Panc1 (cell line): ENCODE measurements at places on chromosomes 11 and 22. TPM values are rescaled to one million over a fixed set of nuclear protein-coding genes. Genes with fewer than 3 reads are reported as not detected.

DNA sequence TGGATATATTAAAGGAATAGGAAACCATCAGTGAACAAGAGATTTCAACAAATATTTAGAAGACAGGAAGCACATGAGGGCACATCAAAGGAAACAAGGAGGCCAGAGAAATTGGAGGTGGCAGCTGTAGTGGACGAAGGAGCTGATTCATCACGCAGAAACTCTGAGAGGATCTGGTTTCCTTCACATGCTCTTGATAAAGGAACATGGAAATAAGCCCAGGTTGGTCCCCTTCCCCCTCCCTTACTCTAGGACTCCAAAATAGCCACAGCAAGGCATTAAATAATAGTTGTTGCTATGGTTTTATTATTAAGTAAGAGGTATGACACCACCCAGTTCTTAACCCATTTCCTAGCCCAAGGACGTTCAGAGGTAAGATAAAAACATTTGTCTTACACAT lies 11.3 kb downstream of the IZUMO1R start:
- H3K27me3 ChIP-seq = peaks cover 7% of the 10 kb centered on the region
- no peaks in the 10 kb centered on the region for H3K4me1 ChIP-seq
- no peaks in the 10 kb centered on the region for H3K36me3 ChIP-seq
- H3K4me3 ChIP-seq = no peak overlapping the region
- no peak overlapping the region for H3K27ac ChIP-seq

- no peaks in the 10 kb centered on the region for H3K27me3 ChIP-seq
- DNase-seq = no peak
- H3K4me1 ChIP-seq = peaks cover 8% of the 10 kb centered on the region
- no peak overlapping the region for H3K4me3 ChIP-seq
- H3K36me3 ChIP-seq = no peaks in the 10 kb centered on the region
Observed at GRCh38 chr11:2827792-2828191, 57.8 kb downstream of the CDKN1C start.

DNA sequence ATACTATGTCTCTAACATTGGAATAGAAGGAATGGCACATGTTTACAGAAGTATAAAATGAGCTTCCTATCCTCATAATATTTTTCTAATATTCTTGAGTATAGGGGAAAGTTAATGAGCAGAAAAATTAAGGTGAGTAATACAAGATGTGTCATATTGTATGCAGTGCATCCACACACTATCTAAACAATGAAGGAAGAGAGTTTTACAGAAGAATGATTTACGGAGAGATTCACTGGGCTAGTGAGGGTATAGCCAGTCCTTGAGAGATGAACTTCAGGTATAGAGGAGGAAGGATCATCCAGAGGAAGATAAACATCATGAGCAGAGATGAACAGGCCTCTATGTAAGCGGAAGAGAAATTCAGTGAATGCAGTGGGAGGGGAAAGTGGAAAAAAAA lies 569.0 kb downstream of the CNTN5 start:
- no peaks in the 10 kb centered on the region for H3K36me3 ChIP-seq
- no peaks in the 10 kb centered on the region for H3K4me1 ChIP-seq
- H3K27ac ChIP-seq = no peak overlapping the region
- H3K4me3 ChIP-seq = no peak overlapping the region
- H3K27me3 ChIP-seq = no peaks in the 10 kb centered on the region

GRCh38 chr11:108916935-108917334 lies 252.1 kb downstream of the DDX10 start:
- H3K4me3 ChIP-seq = no peak overlapping the region
- H3K4me1 ChIP-seq = no peaks in the 10 kb centered on the region
- DNase-seq = no peak
- no peaks in the 10 kb centered on the region for H3K36me3 ChIP-seq
- H3K27me3 ChIP-seq = no peaks in the 10 kb centered on the region
- no peak overlapping the region for H3K27ac ChIP-seq

GRCh38 chr11:115556984-115557383 lies 52.8 kb upstream of the CADM1 start:
- no peak for DNase-seq
- no peaks in the 10 kb centered on the region for H3K4me1 ChIP-seq
- no peak overlapping the region for H3K27ac ChIP-seq
- no peaks in the 10 kb centered on the region for H3K27me3 ChIP-seq
- no peak overlapping the region for H3K4me3 ChIP-seq

GRCh38 chr22:32820131-32821119 lies 18.9 kb downstream of the TIMP3 start:
- H3K4me3 ChIP-seq = no peak overlapping the region
- H3K36me3 ChIP-seq = no peaks in the 10 kb centered on the region
- no peaks in the 10 kb centered on the region for H3K4me1 ChIP-seq
- no peak overlapping the region for H3K27ac ChIP-seq
- H3K27me3 ChIP-seq = no peaks in the 10 kb centered on the region

- no peak overlapping the region for H3K27ac ChIP-seq
- no peak overlapping the region for H3K4me3 ChIP-seq
- no peaks in the 10 kb centered on the region for H3K27me3 ChIP-seq
- no peak for DNase-seq
Observed at GRCh38 chr22:43500792-43501785, 89.3 kb downstream of the MPPED1 start.

GRCh38 chr11:72743321-72744221 lies 8.6 kb downstream of the ARAP1 start:
- no peak for DNase-seq
- no peaks in the 10 kb centered on the region for H3K27me3 ChIP-seq
- H3K36me3 ChIP-seq = no peaks in the 10 kb centered on the region
- no peak overlapping the region for H3K27ac ChIP-seq

DNA sequence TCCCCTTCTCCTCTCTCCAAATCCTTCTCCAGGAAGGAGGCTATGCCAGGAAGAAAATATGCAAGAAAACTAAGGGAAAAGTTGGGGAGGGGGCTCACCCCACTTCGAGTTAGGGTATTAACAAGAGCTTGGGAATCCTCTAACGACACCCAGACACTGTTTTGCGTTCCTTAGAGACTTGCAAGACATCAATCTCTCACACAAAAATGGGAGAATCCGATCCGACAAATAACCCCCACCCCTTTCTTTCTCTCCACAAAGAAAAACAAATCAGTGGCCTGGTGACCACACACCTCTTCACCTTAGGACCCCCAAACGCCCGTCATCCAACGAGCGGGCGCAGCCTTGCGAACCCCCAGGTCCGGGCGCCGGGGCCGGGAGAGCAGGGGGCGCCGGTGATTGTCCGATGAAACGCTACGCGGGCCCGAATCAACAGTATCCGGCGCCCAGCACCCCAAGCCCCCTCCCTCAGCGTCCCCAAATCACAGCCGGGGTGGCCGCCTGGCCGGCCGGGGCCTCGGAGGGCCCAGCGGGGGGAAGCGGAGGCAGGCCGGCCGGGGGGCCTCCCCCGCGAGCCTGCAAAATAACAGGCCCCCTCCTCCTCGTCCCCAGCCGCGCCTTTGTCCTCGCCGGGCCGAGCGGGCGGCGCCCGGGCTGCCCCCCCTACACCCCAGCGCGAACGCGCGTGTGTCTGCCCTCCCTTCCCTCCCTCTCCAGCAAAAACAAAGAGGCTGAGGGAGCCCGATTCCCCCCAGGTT lies 690 bp downstream of the CSNK1E start:
- H3K36me3 ChIP-seq = peaks cover 5% of the 10 kb centered on the region; the same call in 1 of the 2 replicates
- peak overlapping the region; percentile 81 for H3K27ac ChIP-seq
- peak overlapping the region; percentile 91 for H3K4me3 ChIP-seq
- no peaks in the 10 kb centered on the region for H3K27me3 ChIP-seq
- DNase-seq = no peak

DNA sequence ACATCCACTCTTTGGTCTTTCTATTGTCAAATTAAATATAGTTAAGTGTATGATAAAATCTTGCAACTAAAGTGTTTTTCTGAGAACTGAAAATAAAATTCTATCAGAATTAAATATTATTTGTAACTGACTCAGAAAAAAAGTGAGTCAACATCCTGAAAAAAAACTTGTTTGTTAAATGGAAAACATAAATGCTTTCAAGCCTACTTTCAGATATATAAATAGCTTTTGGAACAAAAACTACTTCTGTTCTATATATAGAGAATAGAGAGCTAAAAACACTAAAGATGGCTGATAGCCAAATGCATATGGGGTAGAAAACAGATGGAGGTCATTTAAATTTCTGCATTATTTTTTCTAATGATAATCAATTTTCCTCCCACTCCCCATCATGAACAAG lies 61.8 kb downstream of the PIK3C2A start:
- no peak overlapping the region for H3K4me3 ChIP-seq
- no peaks in the 10 kb centered on the region for H3K4me1 ChIP-seq
- no peak overlapping the region for H3K27ac ChIP-seq
- no peak for DNase-seq
- no peaks in the 10 kb centered on the region for H3K27me3 ChIP-seq

DNA sequence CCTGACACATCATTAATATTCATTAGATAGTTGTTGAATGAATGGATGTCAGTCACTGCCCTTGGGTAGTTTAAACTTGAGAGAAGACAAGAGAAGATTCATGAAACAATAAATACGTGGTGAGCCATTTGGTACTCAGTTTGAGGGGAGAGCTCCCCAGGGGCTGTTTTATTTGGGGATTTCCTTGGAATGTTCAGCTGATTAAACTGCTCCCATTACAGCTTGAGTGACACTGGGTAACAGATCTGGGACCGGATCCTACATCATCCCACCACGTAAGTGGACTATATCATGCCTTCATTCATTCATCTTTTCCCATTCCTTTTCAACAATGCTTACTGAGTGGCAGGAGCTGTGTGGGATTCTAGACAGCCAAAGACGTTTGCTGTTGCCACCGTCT lies 162.0 kb downstream of the FAT3 start:
- no peak overlapping the region for H3K4me3 ChIP-seq
- H3K4me1 ChIP-seq = no peaks in the 10 kb centered on the region
- no peak for DNase-seq

GRCh38 chr11:121524233-121524631 lies 71.5 kb upstream of the SORL1-AS1 start:
- no peaks in the 10 kb centered on the region for H3K36me3 ChIP-seq
- H3K4me3 ChIP-seq = no peak overlapping the region
- H3K4me1 ChIP-seq = no peaks in the 10 kb centered on the region
- H3K27me3 ChIP-seq = no peaks in the 10 kb centered on the region
- H3K27ac ChIP-seq = no peak overlapping the region

GRCh38 chr11:111715142-111715816 lies 50.9 kb downstream of the PPP2R1B start:
- H3K27ac ChIP-seq = no peak overlapping the region
- no peak for DNase-seq
- H3K27me3 ChIP-seq = no peaks in the 10 kb centered on the region
- peaks cover 11% of the 10 kb centered on the region for H3K4me1 ChIP-seq
- no peak overlapping the region for H3K4me3 ChIP-seq

DNA sequence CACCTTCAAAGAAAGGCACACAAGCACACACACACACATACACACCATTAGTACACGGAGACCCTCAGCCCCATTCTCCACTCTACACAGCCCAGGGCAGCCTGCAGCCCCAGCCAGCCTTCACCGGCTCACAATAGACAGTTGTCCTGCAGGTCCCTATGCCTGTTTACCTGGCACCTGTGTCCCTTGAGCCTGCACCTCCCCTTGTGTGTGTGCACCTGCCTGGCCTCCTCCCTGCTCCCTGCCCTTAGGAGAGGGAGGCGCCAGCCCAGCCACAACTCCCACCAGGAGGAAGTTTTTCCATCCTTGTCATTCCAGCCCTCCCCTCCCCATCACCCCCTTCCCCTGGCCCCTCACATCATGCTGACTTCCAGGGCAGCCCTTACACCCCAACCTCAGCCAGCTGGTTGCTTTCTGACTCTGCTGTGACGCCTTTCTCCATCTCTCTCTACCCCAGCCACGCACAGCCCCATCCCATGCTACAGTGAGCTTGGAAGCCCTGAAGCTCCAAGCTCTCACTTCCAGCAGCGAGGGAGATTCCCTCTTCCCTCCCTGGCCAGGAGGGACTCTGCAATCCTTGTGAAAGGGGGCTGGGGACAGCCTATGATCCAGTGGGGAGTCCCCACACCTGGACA lies 4.4 kb downstream of the AHNAK start:
- H3K27ac ChIP-seq = peak overlapping the region; percentile 96
- H3K4me3 ChIP-seq = peak overlapping the region; percentile 80
- peaks cover 46% of the 10 kb centered on the region for H3K4me1 ChIP-seq

- H3K27ac ChIP-seq = peak overlapping the region; percentile 88
- H3K4me1 ChIP-seq = peaks cover 20% of the 10 kb centered on the region
- DNase-seq = no peak
- H3K4me3 ChIP-seq = peak overlapping the region; percentile 91; the same call in 1 of the 2 replicates
- H3K27me3 ChIP-seq = no peaks in the 10 kb centered on the region
- no peaks in the 10 kb centered on the region for H3K36me3 ChIP-seq
Observed at GRCh38 chr11:114438303-114438702, 964 bp upstream of the REXO2 start.

DNA sequence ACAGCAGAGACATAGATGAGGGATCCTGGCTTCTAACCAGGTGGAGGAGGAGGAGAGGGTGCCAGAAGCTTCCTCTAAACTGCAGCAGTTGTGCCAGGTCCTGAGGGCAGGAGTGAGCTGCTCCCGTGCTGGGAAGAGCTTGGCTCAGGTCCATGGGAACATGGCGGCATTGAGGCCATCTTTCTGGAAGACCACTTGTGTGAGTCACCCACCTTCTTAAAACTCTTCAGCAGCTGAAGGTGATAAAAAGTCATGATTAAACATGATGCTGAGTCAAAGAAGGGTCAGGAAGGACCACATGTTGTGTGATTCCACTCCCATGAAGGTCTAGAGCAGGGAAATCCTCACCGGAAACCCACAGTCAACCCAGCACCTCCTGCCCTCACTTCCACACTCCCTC lies 35.1 kb downstream of the LINC01488 start:
- no peak overlapping the region for H3K4me3 ChIP-seq
- H3K36me3 ChIP-seq = no peaks in the 10 kb centered on the region
- no peaks in the 10 kb centered on the region for H3K4me1 ChIP-seq
- no peak for DNase-seq
- H3K27me3 ChIP-seq = no peaks in the 10 kb centered on the region
- H3K27ac ChIP-seq = no peak overlapping the region

DNA sequence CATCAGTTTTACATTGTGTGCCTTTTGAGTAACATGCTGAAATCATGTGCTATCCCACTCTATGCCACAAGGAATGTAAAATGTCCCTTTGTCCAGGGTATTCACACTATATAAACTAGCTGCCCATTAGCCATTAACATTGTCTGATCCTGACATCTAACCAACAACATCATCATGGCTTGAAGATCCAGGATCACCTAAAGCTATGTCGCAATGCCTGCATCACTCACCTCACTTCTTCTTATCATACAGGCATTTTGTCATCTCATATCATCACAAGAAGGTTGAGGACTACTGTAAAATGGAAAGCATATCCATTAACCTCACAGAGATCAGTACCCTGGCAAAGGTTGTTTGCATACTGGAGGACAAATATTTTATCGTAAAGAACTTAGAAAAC lies 742.3 kb downstream of the DLG2 start:
- no peak overlapping the region for H3K4me3 ChIP-seq
- no peaks in the 10 kb centered on the region for H3K27me3 ChIP-seq
- H3K4me1 ChIP-seq = no peaks in the 10 kb centered on the region
- no peak for DNase-seq
- no peaks in the 10 kb centered on the region for H3K36me3 ChIP-seq
- H3K27ac ChIP-seq = no peak overlapping the region

The NLRP6 gene
- 0.59 TPM for total RNA-seq

The DNAJB7 gene
- not detected for total RNA-seq

The FXYD6 gene
- total RNA-seq = 0.54 TPM

The LYVE1 gene
- 0.31 TPM for total RNA-seq

The POU2F3 gene
- not detected for total RNA-seq
